ENCODE measurements at places on chromosomes 3 and 15.

DNA sequence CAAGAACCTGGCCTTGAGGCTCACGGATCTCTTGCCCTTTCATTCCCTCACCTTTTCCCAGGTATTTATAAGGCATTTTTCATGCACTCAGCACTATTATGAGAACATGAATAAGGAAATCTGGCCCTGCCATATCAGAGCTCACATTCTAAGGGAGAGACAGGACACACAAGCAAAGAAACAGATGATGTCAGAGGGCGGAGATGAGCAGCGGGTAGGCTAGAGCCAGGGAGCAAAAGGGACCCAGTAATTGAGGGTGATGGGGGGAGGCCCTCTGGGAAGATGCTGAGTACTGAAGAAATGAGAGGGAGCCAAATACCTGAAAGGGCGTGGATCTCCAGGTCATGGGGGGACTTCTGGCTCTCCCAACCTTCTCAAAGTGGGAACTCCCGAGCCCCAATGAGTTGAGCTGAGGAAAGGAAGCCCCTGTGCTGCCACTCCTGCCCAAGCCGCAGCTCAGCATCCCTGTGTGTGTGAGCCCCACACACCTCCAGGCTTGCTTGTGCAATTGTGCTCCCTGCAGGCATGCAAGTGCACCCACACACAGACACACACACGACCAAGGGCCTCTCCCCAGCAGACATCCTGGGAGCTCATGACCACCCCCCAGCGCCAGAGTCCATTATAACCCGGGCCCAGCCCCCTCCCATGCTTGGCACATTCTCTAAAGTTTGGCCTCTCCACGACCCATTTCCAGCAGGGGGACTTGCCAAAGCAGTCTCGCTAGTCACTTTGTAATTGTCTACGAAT is 81.4 kb upstream of the PXYLP1 start:
- no peaks in the 10 kb centered on the region for H3K4me1 ChIP-seq
- H3K4me3 ChIP-seq = no peak overlapping the region
- H3K27ac ChIP-seq = no peak overlapping the region
- H3K27me3 ChIP-seq = peaks cover 7% of the 10 kb centered on the region
- DNase-seq = no peak

DNA sequence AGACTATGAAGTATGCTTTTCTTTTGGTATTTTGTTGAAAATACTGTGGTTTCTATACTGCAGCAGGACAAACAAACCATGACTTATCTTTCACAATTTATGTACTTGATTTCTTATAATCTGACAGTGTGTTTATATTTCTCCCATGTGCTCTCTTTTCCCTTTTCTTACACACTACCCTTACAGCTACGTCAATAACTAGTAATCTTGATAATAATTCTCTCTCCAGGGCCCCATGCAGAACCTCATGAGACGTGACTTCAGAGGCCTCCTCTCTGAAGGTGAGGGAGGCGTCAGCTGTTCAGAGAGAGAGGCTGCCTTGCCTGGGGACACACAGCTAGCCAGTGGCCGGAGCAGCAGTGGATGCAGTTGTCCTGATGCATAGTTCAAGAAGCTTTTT is 35.9 kb downstream of the KY start:
- H3K4me3 ChIP-seq = no peak overlapping the region
- no peaks in the 10 kb centered on the region for H3K4me1 ChIP-seq
- H3K27me3 ChIP-seq = no peaks in the 10 kb centered on the region
- no peaks in the 10 kb centered on the region for H3K36me3 ChIP-seq
- DNase-seq = no peak

DNA sequence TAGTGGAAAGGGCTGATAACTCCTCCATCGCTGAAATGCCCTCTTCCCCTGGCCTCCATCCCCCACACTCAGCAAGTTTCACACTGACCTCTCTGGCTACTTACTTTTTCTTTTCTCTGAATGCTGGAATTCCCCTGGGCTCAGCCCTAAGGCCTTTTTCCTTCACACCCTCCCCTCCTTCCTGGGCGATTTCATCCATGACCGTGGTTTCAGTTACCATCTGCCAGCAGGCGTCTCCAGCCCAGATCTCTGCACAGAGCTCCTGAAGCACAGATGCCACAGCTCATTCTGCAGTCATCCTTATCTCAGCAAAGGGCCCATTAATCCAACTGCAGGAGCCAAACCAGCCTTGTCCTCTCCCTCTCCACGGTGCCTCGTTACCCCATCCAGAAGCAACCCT is 114.0 kb downstream of the RFTN1 start:
- peaks cover 44% of the 10 kb centered on the region for H3K4me1 ChIP-seq
- no peak overlapping the region for H3K27ac ChIP-seq
- H3K27me3 ChIP-seq = no peaks in the 10 kb centered on the region
- no peak for DNase-seq
- H3K4me3 ChIP-seq = no peak overlapping the region
- peaks cover 65% of the 10 kb centered on the region for H3K36me3 ChIP-seq

GRCh38 chr15:59174835-59175831 is 31.5 kb upstream of the LDHAL6B start:
- peak; percentile 40 for DNase-seq
- no peak overlapping the region for H3K27ac ChIP-seq
- H3K4me1 ChIP-seq = peaks cover 3% of the 10 kb centered on the region
- H3K4me3 ChIP-seq = no peak overlapping the region
- H3K36me3 ChIP-seq = peaks cover 7% of the 10 kb centered on the region

GRCh38 chr15:60667190-60667868 is 188.4 kb upstream of the ICE2 start:
- H3K4me3 ChIP-seq = peak overlapping the region; percentile 6
- no peak for DNase-seq
- no peaks in the 10 kb centered on the region for H3K27me3 ChIP-seq
- no peaks in the 10 kb centered on the region for H3K36me3 ChIP-seq

GRCh38 chr15:51103330-51103729 is 8.6 kb upstream of the TNFAIP8L3 start:
- peaks cover 47% of the 10 kb centered on the region for H3K27me3 ChIP-seq
- no peak overlapping the region for H3K27ac ChIP-seq
- H3K36me3 ChIP-seq = no peaks in the 10 kb centered on the region
- H3K4me1 ChIP-seq = peaks cover under 1% of the 10 kb centered on the region

DNA sequence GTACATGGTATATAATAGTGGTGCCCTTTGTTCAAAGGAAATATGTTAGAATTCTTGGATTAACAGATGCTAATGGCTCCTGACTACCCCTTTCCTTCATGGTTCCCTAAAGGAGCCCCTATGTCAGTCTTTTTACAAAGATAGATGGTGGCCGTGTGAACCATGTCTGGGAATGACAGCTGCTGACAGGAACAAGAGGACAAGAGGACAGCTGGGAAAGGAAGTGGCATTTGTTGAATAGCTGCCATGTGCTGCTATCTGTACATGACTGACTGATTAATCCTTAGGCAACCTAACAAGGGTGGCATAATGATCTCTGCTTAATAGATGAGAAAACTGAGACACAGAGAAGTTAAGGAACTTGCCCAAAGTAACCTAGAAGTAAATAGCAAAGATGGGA is 321.7 kb downstream of the ZNF621 start:
- DNase-seq = no peak
- H3K4me1 ChIP-seq = no peaks in the 10 kb centered on the region
- H3K27me3 ChIP-seq = peaks cover 1% of the 10 kb centered on the region
- no peak overlapping the region for H3K27ac ChIP-seq

DNA sequence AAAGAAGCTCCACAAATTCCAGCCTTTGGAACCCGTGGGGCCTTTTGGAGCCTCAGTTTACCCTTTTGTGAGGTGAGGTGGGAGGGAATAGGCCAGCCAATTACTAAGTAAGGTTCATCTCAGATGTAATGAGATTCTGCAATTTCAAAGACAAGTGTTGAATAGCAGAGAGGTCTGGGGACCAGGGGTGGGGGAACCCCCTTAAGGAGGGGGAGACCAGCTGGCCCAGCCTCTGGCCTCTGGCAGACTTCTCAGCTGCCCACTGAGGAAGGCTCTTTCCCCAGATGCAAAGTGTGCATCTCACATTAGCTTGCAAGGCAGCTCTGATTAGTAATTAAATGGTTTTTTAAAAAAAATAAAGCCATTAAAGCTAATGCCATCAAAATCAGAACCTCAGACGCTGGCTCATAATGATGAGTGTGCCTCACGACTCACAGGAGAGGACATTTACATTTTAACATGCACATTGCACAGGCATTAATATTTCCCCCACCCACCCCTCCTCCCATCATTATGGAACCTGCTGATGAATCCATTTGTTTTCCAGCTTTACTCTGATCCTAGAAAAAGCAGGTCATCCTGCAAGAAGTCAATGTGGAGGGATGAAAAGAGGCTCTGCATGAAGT is 176.7 kb upstream of the TLE3 start:
- no peak overlapping the region for H3K4me3 ChIP-seq
- DNase-seq = no peak
- H3K27me3 ChIP-seq = peaks cover 7% of the 10 kb centered on the region
- peak overlapping the region; percentile 80 for H3K27ac ChIP-seq

DNA sequence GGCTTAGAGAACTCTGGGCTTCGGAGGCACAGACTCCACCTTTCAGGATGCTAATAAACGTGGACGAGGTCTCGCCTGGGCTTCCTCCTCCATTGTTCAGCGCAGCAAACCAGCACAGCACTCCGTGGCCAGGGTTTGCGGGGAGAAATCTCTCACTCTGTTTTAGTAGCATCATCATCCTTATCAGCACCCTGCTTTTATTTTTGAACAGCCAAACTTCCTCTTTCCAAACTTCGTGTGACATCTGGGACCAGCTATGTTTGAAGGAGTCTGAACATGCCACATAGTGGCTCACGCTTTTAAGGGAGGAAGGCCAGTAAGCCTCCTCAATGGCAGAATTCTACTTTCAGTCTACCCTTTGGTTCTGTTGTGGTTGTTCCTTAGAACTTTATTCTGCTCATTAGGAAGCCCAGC is 149.0 kb downstream of the PGPEP1L start:
- no peak for DNase-seq
- H3K4me3 ChIP-seq = peak overlapping the region; percentile 9
- no peaks in the 10 kb centered on the region for H3K36me3 ChIP-seq
- no peaks in the 10 kb centered on the region for H3K27me3 ChIP-seq
- H3K27ac ChIP-seq = peak overlapping the region; percentile 11

DNA sequence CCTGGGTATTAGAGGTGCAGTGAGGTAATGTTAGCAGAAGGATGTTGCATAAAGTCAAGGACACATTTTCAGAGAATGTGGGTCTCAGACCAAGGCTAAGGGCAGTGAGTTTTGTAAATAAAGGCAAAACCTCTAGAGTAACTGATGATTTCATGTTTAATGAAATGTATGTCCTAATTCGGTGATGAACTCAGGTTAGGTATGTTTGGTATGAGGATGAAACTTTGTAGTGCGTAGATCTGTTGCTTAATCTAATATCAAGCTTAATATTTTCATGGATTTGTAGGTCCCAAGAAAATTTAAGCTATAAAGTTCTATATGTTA is 3.6 kb downstream of the USP50 start:
- no peaks in the 10 kb centered on the region for H3K27me3 ChIP-seq
- H3K36me3 ChIP-seq = no peaks in the 10 kb centered on the region
- H3K4me3 ChIP-seq = no peak overlapping the region
- DNase-seq = no peak
- H3K27ac ChIP-seq = no peak overlapping the region

- peaks cover 89% of the 10 kb centered on the region for H3K4me1 ChIP-seq
- H3K27me3 ChIP-seq = no peaks in the 10 kb centered on the region
- peak within 1 kb of the TSS; percentile 85 for H3K27ac ChIP-seq
- DNase-seq = peak; percentile 63
- H3K4me3 ChIP-seq = peak within 1 kb of the TSS; percentile 80
These were observed at the start of gene GCSAM for GRCh38 chr3:112132975-112133448. GCSAM (minus strand) TSS chr3:112133248; CDS start chr3:112133120, 128 bp downstream.

GRCh38 chr3:170721563-170721962 is 135.7 kb upstream of the SLC7A14 start:
- peaks cover 22% of the 10 kb centered on the region for H3K27me3 ChIP-seq
- H3K4me1 ChIP-seq = no peaks in the 10 kb centered on the region
- no peak for DNase-seq

- H3K4me3 ChIP-seq = no peak overlapping the region
- no peaks in the 10 kb centered on the region for H3K27me3 ChIP-seq
- H3K36me3 ChIP-seq = no peaks in the 10 kb centered on the region
These were observed 9.7 kb upstream of the AHSG start for GRCh38 chr3:186603159-186603558.

DNA sequence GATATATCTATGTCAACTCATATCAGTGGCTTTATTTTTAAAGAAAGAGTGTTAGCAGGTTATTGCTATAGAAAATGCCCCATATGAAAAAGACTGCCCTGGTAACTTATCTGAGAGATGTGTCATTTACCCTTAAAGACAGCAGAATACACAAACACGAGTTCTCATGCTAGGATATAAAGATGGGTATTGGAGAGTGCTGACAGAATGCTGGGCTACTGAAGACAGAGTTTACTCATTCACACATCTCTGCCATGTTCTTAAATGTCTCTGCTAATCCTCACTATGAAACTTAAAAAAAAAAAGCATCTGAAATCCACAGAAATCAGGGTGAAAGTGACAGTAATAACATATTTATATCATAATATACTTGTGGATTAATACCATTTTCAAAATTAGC is 126.7 kb downstream of the FOXP1 start:
- H3K36me3 ChIP-seq = peaks cover 6% of the 10 kb centered on the region
- peak overlapping the region; percentile 81 for H3K4me3 ChIP-seq
- DNase-seq = no peak
- peak overlapping the region; percentile 88 for H3K27ac ChIP-seq
- H3K4me1 ChIP-seq = peaks cover 97% of the 10 kb centered on the region

DNA sequence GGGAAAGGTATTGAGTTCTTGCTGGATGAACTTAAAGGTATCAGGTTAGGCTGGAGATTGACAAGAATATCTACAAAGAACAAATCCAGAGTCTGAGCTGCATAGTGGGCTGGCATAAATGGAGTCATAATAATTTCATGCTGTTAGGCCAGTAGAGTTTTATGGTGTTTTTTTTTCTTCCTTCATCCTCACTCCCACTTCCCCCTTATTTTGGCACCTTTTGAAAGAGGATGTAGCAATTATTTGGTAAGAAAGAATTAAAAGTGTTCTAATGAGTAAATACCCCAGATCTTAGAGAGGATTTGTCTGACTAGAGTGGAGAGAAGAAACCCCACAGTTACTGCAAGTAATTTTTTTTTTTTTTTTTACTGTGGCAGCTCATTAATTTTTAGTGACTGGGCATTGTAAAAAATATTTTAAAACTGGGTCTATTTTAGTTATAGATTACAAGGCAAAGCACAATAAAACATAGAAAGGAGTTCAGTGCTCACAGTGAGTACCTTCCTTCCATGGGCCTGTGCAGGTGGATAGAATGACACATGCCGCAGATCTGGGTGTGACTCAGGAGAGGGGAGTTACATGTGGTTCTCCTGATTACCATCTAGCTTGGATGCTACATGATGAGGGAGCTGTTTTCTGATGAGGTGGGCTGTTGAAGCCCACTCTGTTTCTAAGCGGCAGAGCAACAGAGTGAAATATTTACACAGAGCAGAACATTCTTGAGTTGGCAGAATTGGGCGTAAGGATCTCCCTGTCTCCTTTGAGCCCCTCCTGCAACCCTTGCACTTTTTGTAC is 5.3 kb downstream of the EDEM1 start:
- peaks cover 2% of the 10 kb centered on the region for H3K27me3 ChIP-seq
- peak; percentile 53 for DNase-seq
- peaks cover 81% of the 10 kb centered on the region for H3K36me3 ChIP-seq
- H3K4me1 ChIP-seq = peaks cover 73% of the 10 kb centered on the region
- peak overlapping the region; percentile 96 for H3K27ac ChIP-seq

DNA sequence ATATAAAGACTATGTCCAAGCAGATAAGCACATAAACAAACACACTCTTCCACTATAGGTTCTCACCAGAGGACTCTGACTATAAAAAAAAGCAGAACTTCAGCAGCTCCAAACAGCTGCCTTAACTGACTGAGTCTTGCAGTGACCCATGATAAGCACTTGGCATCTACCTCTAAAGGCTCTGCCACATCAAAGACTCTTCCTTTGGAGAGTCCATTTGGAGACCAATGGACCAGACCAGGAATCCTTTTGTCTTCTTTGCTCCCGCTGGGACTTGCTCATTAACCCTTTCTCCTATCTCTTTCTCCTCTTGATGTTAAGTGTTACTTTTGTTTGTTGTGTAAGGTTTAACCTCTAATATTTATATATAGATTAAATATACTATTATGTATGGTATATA is 424.1 kb downstream of the RSL24D1 start:
- no peak for DNase-seq
- H3K4me1 ChIP-seq = no peaks in the 10 kb centered on the region
- no peak overlapping the region for H3K27ac ChIP-seq
- no peak overlapping the region for H3K4me3 ChIP-seq

All from activated naive CD8-positive, alpha-beta T cell treated with anti-CD3 and anti-CD28 coated beads, Interleukin-2, amount 50 U/mL, for 24 hours (primary cell).